Cardiac septum (tissue), 1 donor: ENCODE measurements at places on chromosomes 3 and 15. TPM values are rescaled to one million over a fixed set of nuclear protein-coding genes. Genes with fewer than 3 reads are reported as not detected.

POLQ gene
- 0.97 TPM for total RNA-seq

SLCO2A1 gene
- 59.2 TPM for total RNA-seq

LSMEM2 gene
- total RNA-seq = 25.7 TPM

THSD4 gene
- 116 TPM for total RNA-seq

SEMA5B gene
- 21.1 TPM for total RNA-seq
